BJ (cell line): ENCODE measurements at places on chromosomes 12 and 14. TPM values are rescaled to one million over a fixed set of nuclear protein-coding genes. Genes with fewer than 3 reads are reported as not detected.
A peak's percentile ranks its signal among the peaks of the same experiment; 100 is the strongest.

GRCh38 chr14:73591690-73592449 is at the start of gene ACOT4:
Gene ACOT4 (plus strand): TSS chr14:73591873. CDS start chr14:73591960, 87 bp downstream.
- no peak for DNase-seq

- no peak for DNase-seq
Observed at GRCh38 chr12:39682689-39683477, 63.3 kb upstream of the ABCD2 start.

GRCh38 chr12:90407841-90408240 is 547.1 kb downstream of the CCER1 start:
- no peak for DNase-seq

- no peak for DNase-seq
Observed at GRCh38 chr12:92109613-92110012, 36.0 kb downstream of the BTG1 start.

DNA sequence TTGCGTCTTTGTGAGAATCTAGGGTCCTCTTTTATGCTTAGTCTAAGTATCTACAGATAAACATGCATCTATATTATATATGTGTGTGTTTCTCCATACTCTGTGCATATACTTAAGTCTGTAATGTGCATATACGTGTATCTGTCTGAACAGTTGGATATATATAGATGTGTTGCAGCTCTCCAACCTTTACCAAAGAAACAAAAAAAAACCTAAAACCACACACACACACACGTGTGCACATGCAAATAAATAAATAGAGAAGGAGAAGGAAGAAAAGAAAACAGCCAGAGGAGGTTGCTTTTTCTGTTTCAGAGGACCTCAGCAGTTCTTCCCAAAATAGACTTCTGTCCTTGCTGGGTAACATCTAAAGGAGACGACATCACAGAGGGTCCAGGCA is 244.9 kb downstream of the CACNA1C start:
- no peak for DNase-seq

GRCh38 chr14:96162741-96163140 is 41.9 kb upstream of the BDKRB2 start:
- DNase-seq, result no peak

DNA sequence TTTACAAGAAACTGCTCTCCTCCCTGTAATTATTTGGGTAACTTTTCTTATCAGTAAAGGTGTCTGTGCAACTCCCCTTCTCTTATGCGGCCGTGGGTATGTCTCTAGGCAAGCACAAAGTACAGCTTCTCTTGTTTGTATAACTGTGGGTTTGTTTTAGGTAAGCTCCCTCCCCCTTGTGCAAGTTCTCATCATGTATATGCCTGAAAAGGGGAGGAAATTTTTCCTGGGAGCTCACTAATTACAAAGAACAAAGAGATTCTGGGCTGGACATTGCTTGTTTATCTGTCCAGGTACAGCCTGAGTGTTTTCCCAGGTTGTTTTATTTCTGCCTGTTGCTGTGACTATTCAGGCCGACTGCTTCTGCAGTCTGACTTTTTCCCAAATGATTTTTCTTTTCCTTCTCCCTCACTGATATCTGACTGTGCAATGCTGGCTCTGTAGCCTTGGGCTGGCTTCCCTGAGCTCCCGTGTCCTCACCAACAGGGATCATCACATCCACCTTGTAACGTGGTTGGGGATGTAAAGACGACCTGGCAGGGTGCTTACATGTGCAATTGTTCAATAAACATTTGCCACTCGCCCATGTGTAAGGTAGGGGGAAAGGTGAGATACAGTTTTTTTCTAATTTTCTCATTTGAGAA is 916.5 kb downstream of the AACS start:
- DNase-seq, result no peak

DNA sequence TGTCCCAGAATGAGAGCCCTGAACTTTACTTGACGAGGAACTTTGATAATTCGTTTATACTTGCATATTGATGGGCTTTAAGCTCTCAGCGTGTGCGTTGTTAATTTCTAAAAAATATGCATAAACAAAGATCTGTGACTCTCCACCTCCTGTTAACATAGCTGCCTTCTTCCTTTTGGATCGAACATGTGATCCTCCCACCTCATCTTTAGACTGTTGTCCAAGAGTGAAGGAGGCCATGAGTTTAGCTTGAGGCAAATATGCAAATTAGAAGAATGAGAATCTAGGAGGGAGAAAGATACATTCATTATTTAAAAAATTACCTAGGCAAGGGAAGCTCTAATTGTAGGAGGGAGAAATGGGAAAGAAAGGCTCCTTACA is 617 bp downstream of the TTC8 start:
- no peak for DNase-seq

- no peak for DNase-seq
Observed at GRCh38 chr12:24109381-24110039, 160.0 kb upstream of the SOX5 start.

- DNase-seq, result no peak
Observed at GRCh38 chr12:8987685-8988084, 1.7 kb upstream of the KLRG1 start.

DNA sequence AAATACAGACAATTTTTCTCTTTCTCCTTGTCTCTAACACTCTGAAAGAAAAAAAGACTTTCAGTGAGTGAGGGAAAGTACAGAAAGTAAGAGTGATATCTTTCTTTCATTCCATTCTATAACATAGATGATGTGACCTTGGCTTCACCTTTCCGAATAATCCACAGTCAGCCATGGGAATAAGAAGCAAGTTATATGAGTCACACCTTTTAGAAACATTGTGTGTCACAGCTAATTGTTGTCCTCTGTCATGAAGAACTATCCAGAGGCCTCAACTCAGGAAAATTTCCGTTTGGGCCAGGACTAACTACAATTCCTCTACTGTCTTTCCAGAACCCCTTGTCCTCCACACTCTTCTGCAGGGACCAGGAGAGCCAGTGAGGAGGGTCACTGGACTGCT is 209.7 kb upstream of the FAR2 start:
- DNase-seq, result no peak

GRCh38 chr14:104735830-104736642 is 12.0 kb downstream of the ADSS1 start:
- peak; percentile 29 for DNase-seq

GRCh38 chr12:79766705-79767464 is 76.1 kb upstream of the PAWR start:
- DNase-seq, result no peak

DNA sequence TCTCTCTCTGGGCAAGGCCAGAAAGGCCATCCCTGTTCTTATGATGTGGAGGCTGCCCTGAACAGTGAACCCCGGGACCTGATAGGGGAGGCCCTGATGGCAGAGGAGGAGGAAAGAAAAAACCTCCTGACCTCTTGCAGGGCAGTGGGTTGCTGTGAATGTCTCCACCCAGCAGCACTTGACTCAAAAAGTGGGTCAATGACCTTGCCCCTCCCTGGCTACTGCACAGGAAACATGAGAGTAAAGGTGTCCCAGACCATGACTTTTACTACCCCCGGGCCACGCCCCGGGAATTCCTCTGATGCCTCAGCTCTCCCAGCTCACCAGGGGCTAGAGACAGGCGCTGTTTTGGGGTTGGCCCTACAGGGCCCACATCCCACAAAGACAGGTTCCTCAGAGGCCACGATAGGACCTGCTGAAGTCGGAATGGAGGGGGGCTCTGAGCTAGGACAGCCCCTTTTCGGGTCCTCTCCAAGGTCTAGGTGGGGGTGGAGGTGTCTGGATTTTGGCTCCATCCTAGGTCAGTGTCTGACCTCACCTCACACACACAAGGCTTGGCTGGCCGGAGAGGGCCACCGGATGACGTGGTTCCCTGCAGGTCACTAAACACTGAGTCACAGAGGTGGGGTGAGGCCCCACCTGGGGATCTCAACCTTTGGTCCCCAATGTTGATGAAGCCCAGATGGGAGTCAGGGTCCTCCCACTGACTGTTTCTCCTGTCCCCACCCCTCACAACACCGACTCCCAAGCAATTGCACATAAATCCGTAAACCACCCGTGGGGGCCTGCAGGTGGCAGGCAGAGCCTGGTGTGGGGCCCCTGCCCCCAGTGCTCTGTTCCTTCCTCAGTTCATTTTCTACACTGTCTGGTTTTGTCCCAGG is 1.6 kb downstream of the RHOF start:
- no peak for DNase-seq

GRCh38 chr12:57724936-57725740 is 13.4 kb downstream of the AGAP2 start:
- DNase-seq, result no peak

DNA sequence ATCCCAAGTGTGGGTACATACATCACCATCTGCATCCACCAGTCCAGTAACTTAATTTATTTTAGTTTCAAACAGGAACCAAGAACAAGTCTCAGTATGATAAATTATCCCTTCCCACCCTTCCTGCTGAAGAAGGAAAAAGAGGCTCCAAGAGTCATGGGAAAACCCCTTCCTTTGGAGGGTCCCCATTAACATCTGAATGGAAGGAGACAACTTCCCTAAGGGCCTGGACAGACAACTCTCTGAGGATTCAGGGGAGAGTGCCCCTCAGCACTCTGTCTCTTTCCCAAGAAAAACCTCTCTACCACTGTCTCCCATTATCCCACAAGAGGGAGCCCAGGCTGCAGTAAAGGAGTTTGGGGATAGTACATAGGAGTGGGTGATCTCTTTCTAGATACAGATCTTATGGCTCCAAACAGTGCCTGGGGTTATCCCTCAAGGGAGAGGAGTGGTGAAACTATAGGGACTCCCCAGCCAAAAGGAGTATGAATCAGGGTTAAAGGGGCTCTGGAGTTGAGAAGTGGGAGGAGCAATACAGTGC is 6.2 kb downstream of the WNT10B start:
- no peak for DNase-seq

DNA sequence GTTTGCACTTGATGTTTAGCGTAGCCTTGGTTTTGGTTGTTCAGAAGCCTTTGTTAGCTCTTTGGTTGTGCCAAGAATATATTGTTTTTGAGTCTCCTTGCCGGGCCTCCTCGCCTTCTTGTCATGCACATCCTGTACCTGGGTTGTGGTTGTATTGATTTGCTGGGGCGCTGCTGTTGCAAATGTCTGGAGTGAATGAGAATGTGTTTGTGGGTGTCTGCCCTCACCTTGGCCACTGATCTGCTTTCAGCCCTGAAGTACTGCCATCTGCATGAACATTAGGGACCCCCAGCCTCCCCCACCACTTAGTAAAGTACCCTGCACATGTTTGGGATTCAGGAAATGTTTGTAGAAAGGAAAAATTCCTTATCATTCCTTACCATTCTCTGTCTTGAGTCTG is 16.5 kb downstream of the PRKCH start:
- no peak for DNase-seq

DNA sequence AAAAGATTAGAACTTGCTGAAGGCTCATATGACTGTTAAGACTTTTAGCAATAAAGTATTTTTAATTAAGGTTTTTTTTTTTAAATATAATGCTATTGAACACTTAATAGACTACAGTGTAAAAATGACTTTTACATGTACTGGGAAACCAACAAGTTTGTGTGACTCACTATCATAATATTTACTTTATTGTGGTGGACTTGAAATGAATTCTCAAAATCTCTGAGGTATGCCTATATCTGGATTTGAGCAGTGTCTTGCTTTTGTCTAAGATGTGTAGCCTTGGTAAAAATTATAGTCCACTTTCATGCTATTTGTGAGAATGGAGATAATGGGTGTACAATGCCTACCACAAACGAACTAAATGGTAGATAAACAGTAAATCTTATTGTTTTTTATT is 33.9 kb upstream of the NAV3 start:
- DNase-seq, result no peak

DNA sequence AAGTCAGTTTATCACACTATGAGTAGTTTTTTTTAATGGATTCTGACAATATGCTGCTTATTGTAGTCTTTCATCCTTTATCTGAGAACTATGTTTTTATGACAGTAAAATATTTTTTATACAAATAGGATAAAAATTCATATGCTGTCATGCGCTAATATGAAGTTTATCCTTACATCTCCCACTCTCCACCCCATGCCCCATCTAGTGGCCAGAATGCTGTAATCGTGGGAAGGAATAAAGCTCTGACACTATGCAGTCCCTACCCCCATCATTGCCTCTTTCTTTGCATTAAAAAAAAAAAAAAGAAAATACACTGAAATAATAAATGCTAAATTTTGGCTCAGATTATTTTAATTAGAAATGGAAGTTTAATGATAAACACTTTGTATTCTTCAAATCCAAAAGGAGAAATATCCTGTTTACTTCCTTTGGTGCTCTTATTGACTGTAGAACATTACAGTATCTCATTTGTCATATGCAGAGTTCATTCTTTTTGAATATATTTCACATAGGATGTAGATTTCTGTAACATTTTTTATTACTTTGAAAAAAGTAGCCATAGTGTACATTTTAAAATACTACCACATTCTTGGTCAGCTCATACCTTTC is 145.9 kb upstream of the SLCO1C1 start:
- no peak for DNase-seq

DNA sequence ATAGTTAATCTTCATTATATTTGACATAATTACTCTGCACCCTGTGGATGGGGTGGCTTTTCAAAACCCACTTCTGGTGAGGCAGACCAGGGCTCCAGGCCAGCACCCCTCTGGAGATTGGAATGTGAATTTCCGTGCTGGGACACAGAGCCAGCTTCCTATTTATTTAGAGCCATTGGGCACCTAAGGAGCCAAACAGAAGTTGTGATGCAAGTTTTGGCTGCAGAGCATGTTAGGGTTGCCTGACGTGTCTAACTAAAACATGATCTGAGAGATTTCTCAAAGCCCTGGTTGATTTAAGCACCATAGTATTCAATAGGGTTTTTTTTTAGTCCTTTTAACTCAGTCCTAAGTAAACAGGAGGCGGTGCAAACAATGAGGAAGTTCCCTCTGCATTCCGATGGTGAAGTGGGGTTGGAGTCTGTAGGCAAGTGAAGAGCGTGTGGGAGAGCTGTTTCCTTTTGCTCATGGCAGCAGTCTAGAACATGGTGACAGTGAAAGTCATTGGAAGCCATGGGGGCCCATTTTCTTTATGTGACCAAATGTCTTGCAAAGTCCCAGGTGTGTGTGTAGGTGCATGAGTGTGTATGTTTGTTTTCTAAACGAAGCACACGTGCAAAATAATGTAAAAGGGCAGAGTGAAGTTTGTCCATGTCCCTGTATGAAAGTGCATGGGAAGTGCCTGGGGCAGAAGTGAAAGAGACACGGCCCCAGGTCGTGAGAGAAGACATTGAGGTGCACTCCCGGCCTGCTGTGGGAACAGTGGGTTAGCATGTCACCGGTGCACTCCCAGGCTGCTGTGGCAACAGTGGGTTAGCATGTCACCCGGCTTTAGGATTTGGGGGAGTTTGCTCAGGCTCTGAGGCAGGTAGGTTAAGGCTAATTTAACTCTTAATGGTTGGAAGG is 117.7 kb downstream of the PRKCH start:
- DNase-seq, result peak; percentile 15

DNA sequence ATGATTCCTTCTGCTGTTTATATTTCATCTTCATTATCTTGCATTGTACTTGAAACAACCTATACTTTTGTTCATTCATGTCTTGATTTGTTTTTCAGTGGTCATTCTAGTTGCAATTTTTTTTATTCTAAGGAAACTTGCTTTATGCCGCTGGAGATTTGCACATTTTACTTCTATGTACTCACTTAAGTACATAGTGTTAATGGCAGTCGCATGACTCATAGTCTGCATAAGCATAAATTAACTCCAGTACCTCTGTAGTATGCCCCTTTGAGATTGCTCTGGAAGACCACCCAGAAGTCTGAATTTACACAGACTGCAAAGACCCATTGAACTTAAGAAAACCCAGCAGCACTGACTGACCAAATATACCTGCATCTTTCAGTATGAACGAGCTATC is 77.0 kb downstream of the MSRB3 start:
- DNase-seq, result no peak

TMEM179 gene
- polyA plus RNA-seq, result 0.09 TPM in 1 of 2 replicates, not detected in the other

SPX gene
- polyA plus RNA-seq, result 0.06 and 0.12 TPM in 2 replicates

RBM23 gene
- polyA plus RNA-seq, result 54.1 and 60.9 TPM in 2 replicates

ANO2 gene
- polyA plus RNA-seq, result 0.05 and 0.10 TPM in 2 replicates

SALL2 gene
- 4.0 and 7.2 TPM in 2 replicates for polyA plus RNA-seq

USP5 gene
- 52.9 and 90.0 TPM in 2 replicates for polyA plus RNA-seq

WSCD2 gene
- not detected in 2 replicates for polyA plus RNA-seq

P2RX2 gene
- polyA plus RNA-seq, result not detected in 2 replicates

SDR9C7 gene
- not detected in 2 replicates for polyA plus RNA-seq
